ENCODE measurements at places on chromosomes 2 and 18.

DNA sequence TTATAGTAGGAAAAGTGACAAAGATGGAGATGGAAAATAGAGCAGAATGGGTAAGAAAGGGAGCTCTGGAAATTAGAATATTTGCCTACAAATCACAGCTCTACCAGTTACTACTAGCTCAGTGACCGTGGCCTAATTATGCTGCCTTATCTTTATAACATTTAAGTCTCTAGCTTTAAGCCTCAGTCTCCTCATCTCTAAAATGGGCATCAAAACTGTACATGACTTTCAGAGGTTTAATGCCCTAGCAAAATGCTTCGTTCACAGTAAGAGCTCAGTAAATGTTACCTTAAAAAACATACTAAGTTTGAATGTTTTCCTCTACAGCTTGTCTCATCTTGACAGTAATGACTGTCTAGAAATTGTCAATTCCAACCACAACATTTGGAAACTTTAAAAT is 8.3 kb upstream of the PTPRM start:
- DNase-seq: no peak

- DNase-seq: no peak
Observed at GRCh38 chr2:72494392-72494791, 331.4 kb downstream of the EXOC6B start.

GRCh38 chr2:54956111-54956627 is 94.1 kb downstream of the RTN4 start:
- no peak for DNase-seq

- DNase-seq: peak; percentile 45
Observed at GRCh38 chr2:209556354-209556961, 132.6 kb downstream of the MAP2 start.

DNA sequence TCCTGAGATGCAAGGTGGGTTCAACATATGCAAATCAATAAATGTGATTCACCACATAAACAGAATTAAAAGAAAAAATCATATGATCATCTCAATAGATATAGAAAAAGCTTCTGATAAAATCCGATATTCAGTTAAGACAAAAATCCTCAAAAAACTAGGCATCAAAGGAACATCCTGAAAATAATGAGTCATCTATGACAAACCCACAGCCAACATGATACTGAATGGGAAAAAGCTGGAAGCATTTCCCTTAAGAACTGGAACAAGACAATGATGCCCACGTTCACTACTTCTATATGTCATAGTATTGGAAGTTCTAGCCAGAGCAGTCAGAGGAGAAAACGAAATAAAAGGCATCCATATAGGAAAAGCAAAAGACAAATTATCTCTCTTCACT is 80.4 kb downstream of the MYO3B start:
- DNase-seq: no peak

DNA sequence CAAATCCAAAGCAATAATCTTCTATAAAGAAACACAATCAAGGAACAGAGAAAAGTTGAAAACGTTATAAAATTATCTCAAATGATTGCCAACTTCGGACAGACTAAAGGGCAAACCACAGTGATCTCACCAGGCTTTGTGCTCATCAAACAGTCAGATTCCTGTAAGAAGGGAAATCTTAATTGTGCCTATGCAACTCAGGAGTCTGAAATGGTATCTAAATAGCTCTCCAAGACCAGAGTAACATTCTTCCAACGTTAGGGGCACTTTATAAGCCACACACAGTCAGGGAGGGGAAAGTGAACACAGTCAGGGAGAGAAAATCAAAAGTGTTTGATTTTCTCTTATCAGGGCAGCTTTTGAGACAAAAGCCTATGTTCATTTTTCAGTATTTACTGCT is 29.4 kb downstream of the PLEKHM3 start:
- DNase-seq: no peak

DNA sequence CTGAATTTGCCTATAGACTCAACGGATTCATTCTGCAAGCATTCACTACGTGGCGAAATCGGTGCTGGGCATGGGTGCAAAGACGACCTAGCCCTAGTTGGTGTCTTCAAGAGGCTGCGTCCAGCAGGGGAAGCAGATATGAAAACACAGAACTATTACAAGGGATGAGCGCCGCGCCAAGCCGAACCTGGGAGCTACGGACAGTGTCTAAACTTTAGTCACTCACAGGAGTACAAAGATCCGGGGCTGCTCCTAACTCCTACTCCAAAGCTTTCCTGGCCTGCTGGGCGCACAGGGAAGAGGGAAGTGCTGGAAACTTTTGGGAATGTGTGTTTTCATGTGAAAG is 732 bp upstream of the ANXA4 start:
- peak; percentile 56 for DNase-seq

DNA sequence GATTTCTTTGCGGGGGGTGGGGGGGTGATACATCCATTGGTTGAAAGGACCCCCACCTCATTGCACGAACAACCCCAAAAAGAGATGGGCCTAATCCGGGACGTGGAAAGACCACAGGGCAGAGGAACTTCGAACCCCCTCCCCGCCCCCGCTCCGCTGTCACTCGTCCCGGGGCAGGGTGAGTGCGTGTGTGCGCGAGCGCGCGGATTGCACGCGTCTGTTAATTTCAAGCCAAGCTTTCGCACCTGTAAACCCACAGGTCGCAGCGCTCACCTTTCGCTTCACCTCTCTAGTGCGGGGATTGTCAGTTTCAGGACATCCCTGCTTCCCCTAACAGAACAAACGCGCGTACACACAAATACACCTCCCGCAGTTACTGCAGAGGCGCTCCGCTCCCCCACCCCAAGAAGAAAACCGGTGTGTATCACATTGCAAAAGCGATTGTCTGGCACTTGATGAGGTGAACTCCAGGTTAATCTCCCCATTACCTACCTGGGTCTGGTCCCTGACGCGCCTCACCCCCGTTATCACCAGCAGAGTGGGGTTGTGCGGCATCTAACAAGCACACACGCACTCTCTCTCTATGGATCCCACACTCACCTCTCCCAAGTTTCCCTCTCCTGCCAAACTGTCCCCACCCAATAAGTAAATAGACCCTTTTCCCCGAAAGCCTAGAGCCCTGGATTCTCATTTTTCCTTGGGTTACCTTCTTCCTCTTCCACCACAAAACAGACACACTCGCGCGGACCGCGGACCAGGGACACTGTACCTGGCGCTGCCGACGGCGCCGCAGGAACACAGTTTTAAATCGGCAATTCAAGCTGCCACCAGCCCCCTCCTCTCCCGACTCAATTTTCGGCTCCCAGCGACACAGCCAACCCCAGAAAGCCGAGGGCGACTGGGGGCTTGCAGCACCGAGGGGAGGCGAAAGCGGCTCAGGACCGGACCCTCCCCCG is 1.0 kb downstream of the CYP26B1 start:
- DNase-seq: no peak

DNA sequence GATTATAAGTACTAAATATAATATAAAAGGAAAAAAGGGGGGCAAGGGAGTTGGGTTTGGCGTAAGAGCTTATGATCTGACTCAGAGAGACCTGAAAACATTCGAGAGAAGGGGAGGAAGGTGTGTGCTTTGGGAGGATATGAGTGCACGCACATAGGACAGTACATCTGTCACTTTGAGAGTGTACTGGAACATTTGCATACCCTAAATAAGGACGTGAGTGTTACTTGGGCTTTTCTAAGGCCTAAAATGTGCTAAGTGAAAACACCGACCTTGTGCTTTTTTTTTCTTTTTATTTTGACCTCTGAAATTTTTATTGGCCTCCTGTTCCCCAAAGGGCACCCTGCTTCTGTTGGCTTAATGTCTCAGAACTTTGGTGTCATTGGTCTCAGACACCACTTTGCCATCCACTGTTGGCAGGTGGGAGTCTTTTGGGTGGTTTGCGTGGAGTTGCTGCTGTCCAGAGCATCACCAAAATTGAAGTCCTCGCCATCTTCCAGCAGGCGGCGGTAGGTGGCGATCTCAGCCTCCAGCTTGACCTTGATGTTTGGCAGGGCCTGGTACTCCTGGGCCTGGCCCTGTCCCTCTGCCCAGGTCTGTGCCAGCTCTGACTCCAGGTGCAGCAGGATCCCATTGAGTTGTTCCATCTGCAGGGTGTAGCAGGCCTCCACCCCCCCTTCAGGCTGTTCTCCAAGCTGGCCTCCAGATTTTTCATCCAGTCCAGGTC is 57.7 kb downstream of the CD28 start:
- no peak for DNase-seq

DNA sequence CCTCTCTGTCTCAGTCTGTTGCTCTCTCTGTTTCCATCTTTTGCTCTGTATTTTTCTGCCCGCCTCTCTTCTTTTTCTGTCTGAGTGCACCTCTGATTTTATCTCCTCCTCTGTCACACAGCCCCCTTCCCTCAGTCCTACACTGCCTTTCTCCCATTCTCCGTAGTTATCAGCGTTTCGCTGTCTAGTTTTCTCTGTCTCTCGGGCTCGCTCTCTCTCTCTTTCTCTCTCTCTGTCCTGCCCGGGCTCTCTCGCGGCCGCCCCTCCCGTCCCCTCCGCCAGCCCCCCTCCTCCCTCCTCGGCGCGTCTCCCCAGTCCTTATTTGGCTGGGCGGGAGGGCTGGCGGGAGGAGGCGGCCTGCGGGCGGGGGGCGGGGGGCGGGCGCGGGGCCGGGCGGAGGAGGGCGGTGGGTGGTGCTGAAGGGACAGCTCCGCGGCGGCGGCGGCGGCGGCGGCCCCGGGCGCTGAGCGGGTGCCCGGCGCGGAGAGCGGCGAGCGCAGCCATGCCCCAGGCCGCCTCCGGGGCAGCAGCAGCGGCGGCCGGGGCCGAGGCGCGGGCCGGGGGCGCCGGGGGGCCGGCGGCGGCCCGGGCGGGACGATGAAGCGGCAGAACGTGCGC is at the start of gene KCNK3:
KCNK3 (plus strand) TSS at position 444 of the 618 bp plus-strand sequence; CDS start at position 598, 154 bp downstream.
- peak; percentile 97 for DNase-seq

DNA sequence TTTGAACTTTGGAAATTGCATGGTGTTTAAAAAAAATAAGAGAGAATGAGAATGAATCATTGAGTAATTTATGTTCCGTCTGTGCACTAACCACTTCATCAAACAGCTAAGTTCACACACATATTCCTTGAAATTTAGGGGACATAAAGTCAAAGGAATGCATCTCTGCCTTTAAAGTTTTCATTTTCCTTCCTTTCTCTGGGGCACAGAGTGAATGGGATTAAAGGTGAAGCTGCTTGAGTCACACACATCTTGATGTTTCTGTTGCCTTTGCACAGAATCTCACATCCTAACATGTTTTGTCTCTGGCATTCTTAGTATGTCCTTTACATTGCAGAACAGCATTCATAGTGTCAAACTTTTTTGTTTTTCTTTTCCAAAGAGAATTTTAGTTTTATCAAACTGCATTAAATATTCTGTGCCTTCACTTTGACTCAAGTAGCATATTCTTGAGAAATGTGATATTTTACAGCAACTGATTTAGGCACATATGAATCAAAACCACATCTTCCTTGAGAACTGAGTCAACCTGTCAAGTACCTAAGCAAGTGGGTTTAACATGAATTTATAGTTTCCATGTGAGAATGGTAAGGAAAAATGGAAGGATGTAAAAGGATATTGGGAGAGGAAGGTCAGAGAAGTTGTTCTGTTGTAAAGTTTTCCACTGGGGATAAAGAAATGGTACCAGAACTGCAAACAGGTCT is 169.1 kb upstream of the THUMPD2 start:
- DNase-seq: no peak

DNA sequence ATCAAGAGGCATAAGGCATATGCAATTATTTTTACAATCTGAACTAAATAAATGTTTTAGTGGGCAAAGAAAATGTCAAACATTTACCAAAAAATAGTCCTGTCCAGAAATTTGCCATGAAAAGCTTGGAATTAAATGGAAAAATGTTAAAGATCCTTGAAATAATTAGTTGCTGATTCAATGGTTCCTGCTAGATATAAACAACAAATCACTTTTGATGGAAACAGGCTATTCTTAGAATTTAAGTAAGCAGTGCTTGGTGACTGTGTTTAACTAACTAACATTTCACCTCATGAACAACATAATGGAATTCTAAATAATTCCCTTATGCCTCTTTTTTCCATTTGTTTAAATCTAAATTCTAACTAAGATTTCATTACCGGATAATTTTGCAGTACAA is 3.9 kb downstream of the RND3 start:
- no peak for DNase-seq

DNA sequence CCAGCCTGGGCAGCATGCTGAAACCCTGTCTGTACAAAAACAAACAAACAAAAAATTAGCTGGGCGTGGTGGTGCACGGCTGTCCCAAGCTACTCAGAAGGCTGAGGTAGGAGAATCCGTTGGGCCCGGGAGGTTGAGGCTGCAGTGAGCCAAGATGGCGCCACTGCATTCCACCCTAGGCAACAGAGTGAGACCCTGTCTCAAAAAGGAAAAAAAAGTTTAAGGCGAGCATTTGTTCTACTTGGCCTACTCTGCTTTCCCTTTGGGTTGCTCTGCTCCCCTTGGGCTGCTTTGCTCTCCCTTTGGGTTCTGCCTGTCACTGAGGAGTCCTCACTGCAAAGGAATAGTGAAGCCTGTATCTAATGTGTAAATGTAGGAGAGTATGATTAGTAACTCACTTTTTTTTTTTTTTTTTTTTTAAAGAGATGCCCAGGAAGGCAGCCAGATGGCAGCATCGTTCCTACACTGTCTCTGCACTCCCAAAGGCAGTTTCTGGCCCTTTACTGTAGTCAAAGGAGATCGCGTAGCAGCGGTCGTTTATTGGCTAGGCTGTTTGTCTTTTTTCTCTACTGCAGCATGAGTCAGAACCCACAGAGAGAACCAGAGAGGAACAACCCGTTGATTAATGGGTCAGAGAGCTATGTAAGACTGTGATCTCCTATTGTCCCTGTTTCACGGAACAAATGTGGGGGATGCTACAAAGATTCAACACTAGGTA is 118.3 kb upstream of the CWC22 start:
- peak; percentile 77 for DNase-seq

DNA sequence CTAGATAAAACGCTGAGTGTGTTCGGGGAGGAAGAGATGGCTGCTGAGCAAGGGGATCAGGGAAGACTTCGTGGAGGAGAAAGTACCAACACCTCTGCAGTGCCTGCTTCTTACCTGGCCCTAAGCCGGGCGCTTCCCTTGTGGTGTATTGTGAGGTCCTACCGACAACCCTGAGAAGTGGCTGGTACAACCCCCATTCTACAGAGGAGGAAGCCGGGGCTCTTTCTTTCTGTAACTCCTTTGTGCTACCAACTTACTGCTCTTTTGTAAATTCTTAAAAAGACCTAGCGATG is 96.9 kb downstream of the ARMC9 start:
- no peak for DNase-seq

- no peak for DNase-seq
Observed at GRCh38 chr2:33104726-33105125, 158.0 kb downstream of the LTBP1 start.

Data from iPS-NIHi11 (cell line).